Gastroesophageal sphincter (tissue), 4 donors: ENCODE measurements at places on chromosomes 5 and 9. TPM values are rescaled to one million over a fixed set of nuclear protein-coding genes. Genes with fewer than 3 reads are reported as not detected.

ENHO gene
- 0.30 TPM for total RNA-seq

SPOCK1 gene
- 52.7 TPM for total RNA-seq

KIF27 gene
- 6.9 TPM for total RNA-seq

DPYSL3 gene
- total RNA-seq, result 475 TPM

NEURL1B gene
- total RNA-seq, result 59.9 TPM
